ENCODE measurements at places on chromosomes 4 and X.

DNA sequence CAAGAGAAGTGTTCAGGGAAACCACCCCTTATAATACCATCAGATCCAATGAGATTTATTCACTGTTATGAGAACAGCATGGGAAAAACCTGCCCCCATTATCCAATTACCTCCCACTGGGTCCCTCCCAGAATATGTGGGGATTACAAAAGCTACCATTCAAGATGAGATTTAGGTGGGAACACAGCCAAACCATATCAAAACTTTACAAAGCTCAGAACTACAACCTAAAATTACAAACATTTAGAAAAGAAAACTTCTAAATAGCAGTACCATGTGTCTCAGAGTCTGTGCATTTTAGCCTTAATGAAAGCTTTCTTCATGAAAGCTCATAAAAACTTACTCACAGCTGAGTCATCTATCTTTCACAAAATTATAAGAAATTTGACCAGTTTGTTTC lies 1442.8 kb upstream of the PCDH7 start:
- no peaks in the 10 kb centered on the region for H3K36me3 ChIP-seq
- H3K4me3 ChIP-seq, result no peak overlapping the region
- H3K27me3 ChIP-seq, result no peaks in the 10 kb centered on the region
- H3K27ac ChIP-seq, result no peak overlapping the region
- no peaks in the 10 kb centered on the region for H3K4me1 ChIP-seq

GRCh38 chr4:167906851-167907250 lies 185.5 kb upstream of the ANXA10 start:
- DNase-seq, result peak; percentile 9
- no peaks in the 10 kb centered on the region for H3K4me1 ChIP-seq
- H3K36me3 ChIP-seq, result no peaks in the 10 kb centered on the region
- H3K27ac ChIP-seq, result no peak overlapping the region
- H3K27me3 ChIP-seq, result no peaks in the 10 kb centered on the region
- H3K4me3 ChIP-seq, result no peak overlapping the region

DNA sequence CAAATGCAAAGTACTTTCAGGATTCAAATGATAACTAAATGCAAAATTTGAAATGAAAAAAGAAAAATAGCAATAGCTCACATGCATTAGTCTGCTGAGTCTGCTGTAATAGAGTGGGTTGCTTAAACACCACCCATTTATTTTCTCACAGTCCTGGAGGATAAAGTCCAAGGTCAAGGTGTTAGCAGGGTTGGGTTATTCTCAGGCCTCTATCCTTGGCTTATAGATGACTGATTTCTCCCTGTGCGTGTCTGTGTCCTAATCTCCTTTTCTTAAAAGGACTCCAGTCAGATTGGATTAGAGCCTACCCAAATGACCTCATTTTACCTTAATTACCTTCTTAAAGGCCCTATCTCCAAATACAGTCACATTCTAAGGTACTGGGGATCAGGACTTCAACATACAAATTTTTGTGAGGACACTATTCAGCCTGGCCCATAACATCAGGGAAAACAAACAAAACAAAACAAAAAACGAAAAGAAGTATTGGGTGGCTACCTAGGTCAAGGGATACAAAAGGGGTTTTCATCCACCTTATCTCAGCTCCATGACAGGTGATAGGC lies 6.3 kb upstream of the TBL1X start:
- H3K36me3 ChIP-seq, result no peaks in the 10 kb centered on the region
- no peak for DNase-seq
- H3K27ac ChIP-seq, result no peak overlapping the region

DNA sequence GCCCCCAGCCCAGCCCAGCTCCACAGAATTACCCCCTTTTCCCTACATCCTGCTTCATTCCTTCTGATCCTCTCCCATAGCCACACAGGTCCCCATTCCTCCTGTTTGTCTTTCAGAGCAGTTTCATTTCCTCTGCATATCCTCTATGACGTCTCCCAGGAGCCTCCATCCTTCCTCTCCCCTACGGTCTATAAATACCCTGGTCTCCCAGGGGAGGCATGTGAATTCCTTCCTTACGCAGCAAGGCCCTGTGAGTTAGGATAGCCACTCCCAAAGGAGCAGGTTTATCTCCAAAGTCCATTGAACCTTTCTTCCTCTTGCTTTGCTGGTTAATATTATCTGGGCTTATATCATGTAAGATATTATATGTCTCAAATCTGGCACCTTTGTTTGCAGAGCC lies 8.4 kb upstream of the APLN start:
- H3K4me1 ChIP-seq, result peaks cover 5% of the 10 kb centered on the region
- no peaks in the 10 kb centered on the region for H3K27me3 ChIP-seq
- no peak overlapping the region for H3K27ac ChIP-seq

- H3K4me1 ChIP-seq, result no peaks in the 10 kb centered on the region
- no peaks in the 10 kb centered on the region for H3K27me3 ChIP-seq
- DNase-seq, result no peak
- no peak overlapping the region for H3K4me3 ChIP-seq
- H3K36me3 ChIP-seq, result no peaks in the 10 kb centered on the region
Measured at GRCh38 chrX:81662381-81662780, 460.5 kb downstream of the SH3BGRL start.

- no peak for DNase-seq
- H3K4me3 ChIP-seq, result no peak overlapping the region
- no peak overlapping the region for H3K27ac ChIP-seq
- H3K4me1 ChIP-seq, result peaks cover 3% of the 10 kb centered on the region
Measured at GRCh38 chr4:101208171-101208570, 139.2 kb downstream of the PPP3CA start.

DNA sequence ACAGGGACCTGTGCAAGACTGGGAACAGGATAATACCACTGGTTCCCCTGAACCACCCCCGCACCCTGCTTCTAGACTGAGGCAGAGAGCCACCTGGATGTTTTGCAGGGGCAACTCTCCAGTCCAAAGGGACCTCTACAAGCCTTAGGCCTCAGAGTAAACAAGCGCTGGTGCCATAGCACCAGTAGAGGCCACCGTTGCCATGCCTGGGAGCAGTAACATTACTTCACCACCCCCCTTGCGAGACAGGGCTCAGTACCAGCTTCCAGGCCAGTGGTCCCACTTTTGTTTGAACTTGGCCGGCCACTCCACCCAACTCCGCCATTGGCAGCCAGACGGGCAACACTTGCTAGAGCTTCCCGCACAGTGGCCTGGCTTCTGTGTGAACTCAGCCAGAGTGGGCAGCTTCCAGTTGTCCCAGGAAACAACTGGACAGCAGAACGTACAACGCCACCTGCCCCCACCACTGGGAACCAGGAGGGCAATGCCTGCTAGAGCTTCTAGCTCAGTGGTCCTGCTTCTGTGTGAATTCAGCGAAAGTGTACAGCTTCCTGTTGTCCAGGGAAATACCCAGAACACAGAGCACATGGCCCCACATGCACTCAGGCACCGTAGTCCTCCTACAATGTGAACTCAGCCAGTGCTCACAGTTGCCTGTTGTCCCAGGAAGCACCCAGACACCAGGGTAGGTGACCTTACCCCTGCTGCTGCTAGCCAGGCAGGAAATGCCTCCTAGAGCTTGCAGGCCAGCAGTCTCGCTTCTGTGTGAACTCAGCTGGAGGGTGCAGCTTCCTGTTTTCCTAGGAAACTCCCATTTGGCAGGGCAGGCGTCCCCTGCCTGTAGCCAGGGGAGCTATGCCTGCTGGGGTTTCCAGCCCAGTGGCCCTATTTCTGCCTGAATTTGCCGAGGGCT lies 39.9 kb upstream of the PCDH19 start:
- no peak overlapping the region for H3K27ac ChIP-seq
- H3K4me3 ChIP-seq, result no peak overlapping the region
- H3K36me3 ChIP-seq, result no peaks in the 10 kb centered on the region
- no peaks in the 10 kb centered on the region for H3K4me1 ChIP-seq
- DNase-seq, result no peak

GRCh38 chrX:17380221-17380620 lies 5.2 kb downstream of the NHS start:
- H3K27me3 ChIP-seq, result no peaks in the 10 kb centered on the region
- H3K4me3 ChIP-seq, result no peak overlapping the region
- no peak for DNase-seq

DNA sequence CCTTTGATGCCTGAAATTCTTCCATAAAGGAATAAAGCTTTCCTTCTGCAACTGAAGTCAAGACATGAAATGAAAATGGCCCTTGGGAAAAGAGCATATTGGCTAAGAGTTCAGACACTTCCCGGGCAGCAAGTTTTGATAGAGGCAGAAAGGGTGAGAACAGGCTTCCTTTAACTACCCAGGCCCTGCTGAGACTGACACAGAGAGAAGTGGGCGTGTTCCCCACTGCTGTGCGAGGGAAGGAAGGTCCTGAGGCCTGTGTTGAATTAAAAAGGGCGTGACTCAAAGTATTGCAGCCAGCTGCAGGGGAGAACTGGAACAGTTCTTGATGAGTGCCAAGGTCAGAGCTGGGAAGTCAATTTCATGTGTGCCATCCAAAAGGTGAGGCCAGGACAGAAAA lies 33.9 kb upstream of the ADGRG2 start:
- H3K27ac ChIP-seq, result no peak overlapping the region
- no peak for DNase-seq
- no peaks in the 10 kb centered on the region for H3K36me3 ChIP-seq
- no peaks in the 10 kb centered on the region for H3K27me3 ChIP-seq
- H3K4me3 ChIP-seq, result no peak overlapping the region

DNA sequence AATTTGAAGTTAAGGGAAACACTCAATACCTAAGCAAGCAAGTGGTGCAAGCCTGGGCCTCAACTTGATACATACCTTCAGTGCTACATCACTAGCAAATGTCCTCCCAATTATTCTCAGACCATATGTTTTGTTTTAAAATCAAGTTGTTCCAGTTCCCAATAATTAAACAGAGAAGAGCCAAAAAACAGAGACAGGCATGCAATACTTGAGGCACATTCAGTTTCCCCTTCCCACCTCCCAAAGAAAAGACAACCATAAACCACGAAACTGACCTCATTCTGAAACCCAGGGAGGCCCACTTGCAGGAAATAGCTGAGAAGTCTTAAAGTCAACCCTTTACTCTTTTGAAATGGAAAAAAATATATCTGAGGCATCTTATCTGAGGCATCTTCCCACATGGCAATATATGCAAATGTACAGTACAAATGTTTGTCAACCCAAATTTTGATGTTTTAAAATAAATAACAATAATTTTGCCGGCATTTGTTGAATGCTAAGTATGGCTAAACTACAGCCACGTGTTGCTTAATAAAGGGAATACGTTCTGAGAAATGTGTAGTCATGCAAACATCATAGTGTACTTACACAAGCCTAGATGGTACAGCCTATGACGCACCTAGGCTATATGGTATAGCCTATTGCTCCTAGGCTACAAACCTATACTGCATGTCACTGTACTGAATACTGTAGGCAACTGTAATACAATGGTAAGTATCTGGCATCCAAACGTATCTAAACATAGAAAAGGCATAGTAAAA lies 147.5 kb downstream of the TSPAN5 start:
- peak; percentile 88 for DNase-seq
- H3K4me3 ChIP-seq, result no peak overlapping the region
- no peaks in the 10 kb centered on the region for H3K36me3 ChIP-seq

GRCh38 chr4:185566425-185566824 lies 31.1 kb upstream of the PDLIM3 start:
- no peak overlapping the region for H3K4me3 ChIP-seq
- DNase-seq, result no peak
- no peaks in the 10 kb centered on the region for H3K27me3 ChIP-seq
- peaks cover 10% of the 10 kb centered on the region for H3K4me1 ChIP-seq
- no peaks in the 10 kb centered on the region for H3K36me3 ChIP-seq

GRCh38 chr4:38831653-38832052 lies 25.0 kb downstream of the TLR6 start:
- no peaks in the 10 kb centered on the region for H3K36me3 ChIP-seq
- H3K27me3 ChIP-seq, result no peaks in the 10 kb centered on the region
- DNase-seq, result peak; percentile 72
- H3K27ac ChIP-seq, result no peak overlapping the region

- no peaks in the 10 kb centered on the region for H3K27me3 ChIP-seq
- H3K36me3 ChIP-seq, result no peaks in the 10 kb centered on the region
- H3K4me3 ChIP-seq, result no peak overlapping the region
- peak; percentile 95 for DNase-seq
Measured at GRCh38 chr4:128776794-128777216, 32.7 kb upstream of the JADE1 start.

DNA sequence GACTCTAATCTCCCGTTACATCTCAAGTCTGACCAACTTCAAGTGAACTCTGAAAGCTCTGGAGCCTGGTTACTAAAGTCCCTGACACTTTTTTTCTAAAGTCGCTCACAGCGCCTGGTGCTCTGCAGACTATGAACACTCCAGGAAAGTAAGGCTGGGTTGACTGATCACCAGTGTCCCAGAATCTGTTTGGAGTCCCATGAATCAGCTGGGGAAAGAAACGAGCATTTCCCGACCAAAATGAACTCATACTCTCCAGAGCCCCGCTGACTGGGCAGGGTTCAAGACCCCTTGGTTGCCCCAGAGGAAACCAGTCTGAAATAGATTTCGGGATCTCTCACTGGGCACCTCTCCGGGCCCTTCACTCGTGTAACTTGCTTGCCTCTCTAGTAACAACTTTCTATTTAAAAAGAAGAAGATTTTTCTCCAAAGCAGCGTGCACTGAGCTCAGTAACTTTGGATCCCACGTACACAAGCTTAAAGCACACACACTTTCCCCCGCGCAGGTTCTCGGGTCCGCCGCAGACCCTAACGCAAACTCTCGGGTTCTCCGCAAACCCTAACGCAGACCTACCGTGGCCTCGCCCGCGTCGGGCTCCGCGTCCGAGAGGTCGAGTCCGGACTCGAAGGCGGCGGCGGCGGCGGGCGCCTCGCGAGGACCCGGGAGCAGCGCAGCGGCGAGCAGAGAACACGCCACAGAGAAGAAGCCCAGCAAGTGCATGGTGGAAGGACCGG lies 964 bp downstream of the VEGFC start:
- peak overlapping the region; percentile 97 for H3K27ac ChIP-seq
- peak overlapping the region; percentile 96 for H3K4me3 ChIP-seq
- peak; percentile 54 for DNase-seq
- peaks cover 18% of the 10 kb centered on the region for H3K4me1 ChIP-seq
- H3K27me3 ChIP-seq, result no peaks in the 10 kb centered on the region

DNA sequence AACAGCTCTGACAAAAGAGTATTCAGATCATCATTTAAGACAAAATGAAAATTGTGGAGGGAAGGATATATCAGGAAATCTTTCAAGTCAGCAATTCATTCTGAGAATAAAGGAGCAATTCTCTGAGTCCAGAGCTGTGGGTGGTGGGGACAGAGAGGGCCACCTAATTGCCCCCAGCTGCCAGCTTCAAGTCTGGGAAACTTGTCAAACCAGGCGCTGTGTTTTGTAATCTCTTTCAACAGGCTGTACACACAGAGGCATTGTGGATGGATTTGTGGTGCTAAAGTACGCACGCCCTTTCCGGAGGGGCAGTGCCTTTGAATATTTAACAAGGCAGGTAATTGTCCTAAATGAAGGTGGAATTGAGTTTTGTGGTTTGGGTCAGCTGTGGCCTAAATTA lies 591.1 kb upstream of the BOD1L1 start:
- no peak overlapping the region for H3K4me3 ChIP-seq
- DNase-seq, result no peak
- H3K27ac ChIP-seq, result no peak overlapping the region
- no peaks in the 10 kb centered on the region for H3K36me3 ChIP-seq

- H3K4me1 ChIP-seq, result no peaks in the 10 kb centered on the region
- no peak overlapping the region for H3K4me3 ChIP-seq
- H3K27me3 ChIP-seq, result no peaks in the 10 kb centered on the region
Measured at GRCh38 chr4:128709268-128709667, 100.2 kb upstream of the JADE1 start.
